CD4-positive, alpha-beta T cell treated with Interferon gamma for 1 hour (primary cell): ENCODE measurements at places on chromosomes 1 and 21.
A peak's percentile ranks its signal among the peaks of the same experiment; 100 is the strongest.

DNA sequence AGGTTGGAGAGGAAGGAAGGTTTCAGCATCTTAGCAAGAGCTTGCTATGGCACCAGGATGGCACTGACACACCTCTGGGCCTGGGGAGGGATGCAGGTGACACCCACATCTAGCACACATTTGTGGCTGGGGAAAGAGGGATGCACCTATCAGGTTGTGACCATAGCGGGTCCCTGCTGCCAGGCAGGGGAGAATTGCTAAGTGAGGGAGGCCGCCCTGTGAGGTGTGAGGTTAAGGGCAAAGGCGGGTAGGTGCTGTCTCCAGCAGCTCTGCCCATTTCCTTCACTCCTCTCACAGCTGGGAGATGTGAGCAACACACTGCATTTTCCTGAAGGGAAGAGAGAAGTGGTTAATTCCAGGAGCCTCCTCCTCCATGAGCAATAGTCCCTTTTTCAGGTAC, 83.2 kb upstream of the TLR5 start:
- DNase-seq: no peak

- DNase-seq: no peak
These were observed 411.8 kb upstream of the DAB1 start for GRCh38 chr1:57835620-57836019.

- no peak for DNase-seq
These were observed 60.5 kb downstream of the GLIS1 start for GRCh38 chr1:53678507-53678906.

DNA sequence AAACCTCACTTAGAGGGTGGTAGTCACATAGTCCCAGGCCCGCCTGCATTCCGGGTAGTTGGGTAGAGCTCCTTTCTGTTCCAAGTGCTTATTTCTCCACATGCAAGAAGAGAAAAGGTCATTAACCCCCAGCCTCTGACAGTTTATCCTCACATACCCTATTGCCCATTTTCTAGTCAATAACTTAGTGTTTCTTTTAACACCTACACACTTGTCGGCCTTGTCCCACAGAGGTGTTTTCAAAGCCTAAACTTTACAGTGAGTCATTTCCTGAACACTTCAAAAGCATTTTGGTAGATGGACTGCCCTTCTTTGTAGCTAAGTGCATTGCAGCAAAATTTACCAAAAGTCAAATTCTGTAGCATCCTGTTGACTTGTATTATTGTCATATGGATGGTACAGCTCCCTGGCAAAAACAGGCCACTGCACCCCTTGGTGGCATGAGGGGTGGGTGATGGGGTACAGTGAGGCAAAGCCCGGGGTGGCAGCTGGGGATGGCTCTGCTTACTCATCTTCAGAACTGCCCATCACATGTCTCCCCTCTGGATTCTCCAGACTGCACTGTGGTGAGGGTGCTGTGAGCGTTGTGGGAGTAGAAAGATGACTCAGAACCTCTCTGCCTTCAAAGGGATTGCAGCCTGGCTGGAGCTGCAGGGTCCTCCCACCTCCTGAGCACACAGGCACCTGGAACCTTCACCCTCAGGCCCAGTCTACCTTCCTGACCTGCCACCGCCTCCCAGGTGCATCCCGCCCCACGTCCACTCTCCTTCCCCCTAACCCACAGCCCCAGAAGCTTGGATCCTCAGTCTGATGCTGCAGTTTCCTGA, 45.8 kb upstream of the DMRTB1 start:
- DNase-seq: peak; percentile 20

GRCh38 chr1:45479039-45479748, 11.8 kb downstream of the TESK2 start:
- no peak for DNase-seq

- DNase-seq: no peak
These were observed 82.4 kb downstream of the FAF1 start for GRCh38 chr1:50877641-50878040.

GRCh38 chr1:158146739-158147138, 34.0 kb upstream of the CD1D start:
- DNase-seq: no peak

DNA sequence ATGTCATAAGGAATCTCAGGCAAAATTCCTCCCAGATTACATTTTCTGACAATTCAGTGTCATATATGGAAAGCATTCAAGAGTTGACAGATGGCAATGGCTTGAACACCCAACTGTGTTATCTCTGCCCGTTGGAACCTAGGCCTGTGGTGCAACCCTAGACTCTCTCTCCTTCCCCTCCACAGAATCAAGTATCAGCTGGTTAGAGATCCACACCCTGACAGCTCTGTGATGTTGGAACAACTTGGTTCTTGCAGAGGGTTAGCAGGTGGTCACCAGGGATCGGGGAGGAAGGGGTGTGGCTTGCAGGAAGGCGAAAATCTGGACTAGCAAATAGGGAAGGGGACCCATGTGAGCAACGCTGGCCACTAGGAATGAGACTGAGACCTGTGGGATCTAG, 26.3 kb downstream of the PCSK9 start:
- DNase-seq: no peak

DNA sequence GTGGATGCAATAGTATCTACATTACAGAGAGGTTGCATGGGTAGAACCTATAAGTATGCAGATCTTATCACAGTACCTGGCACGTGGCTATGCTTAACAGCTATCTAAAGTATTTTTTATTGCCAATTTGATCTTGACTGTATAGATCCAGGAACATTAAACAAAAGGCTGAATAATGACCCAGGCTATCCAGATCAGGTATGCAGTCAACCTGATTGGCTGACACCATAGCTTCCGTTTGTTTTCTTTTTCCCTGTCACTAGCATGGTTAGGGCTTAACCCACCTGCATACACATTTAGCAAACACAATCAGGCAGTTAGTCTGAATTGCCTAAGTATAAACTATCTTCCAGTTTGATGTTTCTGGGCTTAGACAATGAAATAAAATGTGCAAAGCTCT, 264.9 kb upstream of the PLXNA2 start:
- no peak for DNase-seq

GRCh38 chr1:204376465-204376864, 16.7 kb upstream of the PLEKHA6 start:
- no peak for DNase-seq

GRCh38 chr1:30684881-30685795, 38.2 kb downstream of the MATN1 start:
- DNase-seq: peak; percentile 11

DNA sequence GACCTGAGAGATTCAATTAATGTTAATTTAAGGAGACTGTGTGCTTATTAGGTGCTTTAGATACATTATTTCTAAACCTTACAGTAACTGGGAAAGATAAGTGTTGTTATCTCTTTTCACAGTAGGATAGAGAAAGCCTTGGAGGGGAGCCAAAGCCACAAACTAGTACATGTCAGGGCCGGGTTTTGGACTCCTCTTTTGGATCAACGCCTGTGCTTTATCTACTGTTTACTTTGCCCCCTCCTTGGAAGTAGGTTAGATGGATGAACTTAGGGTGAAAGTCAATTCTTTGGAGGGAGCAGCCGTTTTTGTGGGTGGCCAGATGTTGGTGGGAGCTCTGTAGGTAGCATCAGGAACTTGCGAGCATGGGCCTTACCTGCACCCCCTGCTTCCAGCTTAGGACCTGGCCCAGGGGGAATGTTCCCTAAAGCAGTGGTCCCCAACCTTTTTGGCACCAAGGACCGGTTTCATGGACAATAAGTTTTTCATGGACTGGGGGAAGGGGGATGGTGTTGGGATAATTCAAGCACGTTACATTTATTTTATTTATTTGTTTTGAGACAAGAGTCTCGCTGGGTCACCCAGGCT, 1.7 kb downstream of the HHAT start:
- no peak for DNase-seq

DNA sequence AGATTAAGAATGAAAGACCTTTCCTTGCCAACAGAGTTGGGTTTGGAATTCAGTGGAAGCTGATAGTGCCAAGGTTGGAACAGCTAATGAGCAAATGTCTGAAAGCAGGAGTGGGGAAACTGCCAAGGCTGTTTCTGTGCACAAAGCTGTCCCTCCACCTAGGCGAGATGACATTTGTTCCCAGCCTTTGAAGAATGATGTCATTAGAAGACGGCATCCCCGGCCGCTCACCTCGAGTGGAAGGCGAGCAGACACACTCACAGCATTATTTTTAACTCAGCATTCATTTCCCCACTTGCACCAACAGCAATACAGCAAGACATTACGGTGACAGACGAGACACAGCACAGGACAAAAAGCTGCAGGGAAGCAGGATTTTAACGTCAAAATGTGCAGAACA, 463.9 kb downstream of the PCP4 start:
- no peak for DNase-seq

DNA sequence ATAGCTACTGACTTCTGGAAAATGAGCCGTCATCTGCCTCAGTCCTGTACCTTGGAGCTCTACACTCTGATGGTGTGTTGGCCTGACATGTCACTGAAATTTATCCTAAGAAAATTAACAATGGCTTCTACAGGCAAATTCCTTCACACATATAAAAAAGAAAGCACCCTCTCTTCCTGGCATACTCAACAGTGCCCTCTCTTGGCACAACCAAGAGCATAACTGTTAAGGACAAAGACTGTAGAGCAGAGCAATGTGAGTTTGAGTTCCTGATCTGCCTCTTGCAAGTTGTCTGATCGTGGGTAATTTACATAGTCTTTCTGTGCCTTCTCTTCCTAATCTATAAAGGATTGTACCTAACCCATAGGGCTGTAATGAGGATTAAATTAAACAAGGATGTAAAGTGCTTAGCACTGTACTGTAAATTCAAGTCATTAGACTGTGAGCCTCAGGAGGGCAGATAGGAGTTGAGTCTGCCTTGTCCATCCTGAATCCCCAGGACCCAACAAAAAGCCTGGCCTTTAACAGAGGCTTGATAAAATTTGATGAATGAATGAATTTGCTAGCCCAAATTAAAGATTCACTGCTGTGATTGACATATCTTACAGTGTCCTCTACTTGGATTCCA, 83.5 kb downstream of the SYF2 start:
- peak; percentile 16 for DNase-seq

GRCh38 chr1:211324992-211325775, 1.4 kb upstream of the TRAF5 start:
- no peak for DNase-seq

GRCh38 chr1:54811066-54811465, 9.9 kb upstream of the TTC22 start:
- DNase-seq: no peak

DNA sequence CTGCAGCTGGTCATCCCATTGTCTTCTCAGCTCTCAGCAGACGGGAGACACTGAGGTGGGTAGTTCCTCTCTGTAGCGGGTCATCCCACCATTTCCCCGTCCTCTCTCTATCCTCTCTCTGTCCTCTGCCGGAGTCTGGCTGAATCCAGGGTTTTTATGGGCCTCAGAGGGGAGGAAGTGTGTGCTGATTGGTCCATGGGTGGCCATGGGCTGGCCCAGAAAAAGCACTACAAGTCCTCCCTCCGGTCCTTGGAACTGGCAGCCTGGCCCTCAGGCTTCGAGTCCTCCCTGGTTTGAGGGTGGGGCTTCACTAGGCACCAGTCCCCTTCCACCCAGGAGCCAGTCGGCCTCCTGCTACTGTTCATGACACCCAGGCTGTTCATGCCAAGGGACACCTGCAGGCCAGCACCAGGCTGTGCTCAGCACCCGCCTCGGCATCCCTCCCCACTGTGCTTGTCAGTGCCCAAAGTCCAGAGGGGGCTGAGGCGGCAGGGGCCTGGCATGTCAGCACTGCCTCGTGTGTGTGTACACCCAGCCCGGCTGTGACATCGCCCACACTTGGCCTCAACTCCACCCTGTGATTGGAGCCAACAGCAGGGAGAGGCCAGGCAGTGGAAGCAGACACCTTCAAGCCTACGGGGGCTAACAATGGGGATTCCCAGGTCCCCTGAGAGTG, 23.0 kb upstream of the LRRC8C start:
- DNase-seq: peak; percentile 21

DNA sequence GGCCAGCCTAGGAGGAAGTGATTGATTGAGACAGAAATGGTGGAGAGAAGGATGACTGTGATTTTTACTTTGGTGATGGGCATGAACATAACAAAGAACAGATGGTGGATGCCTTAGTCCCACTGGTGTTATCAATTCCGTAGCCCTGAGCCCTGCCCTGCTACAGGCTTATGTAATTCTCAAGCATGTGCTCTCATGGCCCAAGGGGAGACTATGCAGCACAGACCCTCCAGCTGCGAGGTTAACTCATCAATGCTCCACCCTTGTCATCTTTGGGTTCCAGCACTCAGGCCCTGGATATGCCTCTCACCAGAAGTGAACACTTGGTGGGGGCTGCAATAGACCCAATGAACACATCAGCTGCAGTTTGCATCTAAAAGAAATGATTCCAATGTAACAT, 62.7 kb upstream of the LRRC8D start:
- DNase-seq: no peak

GRCh38 chr1:156705321-156705917, at the start of gene CRABP2:
Gene CRABP2, minus strand, starts transcription at chr1:156705583. Its CDS starts 137 bp downstream, at chr1:156705446.
- DNase-seq: peak; percentile 23

DNA sequence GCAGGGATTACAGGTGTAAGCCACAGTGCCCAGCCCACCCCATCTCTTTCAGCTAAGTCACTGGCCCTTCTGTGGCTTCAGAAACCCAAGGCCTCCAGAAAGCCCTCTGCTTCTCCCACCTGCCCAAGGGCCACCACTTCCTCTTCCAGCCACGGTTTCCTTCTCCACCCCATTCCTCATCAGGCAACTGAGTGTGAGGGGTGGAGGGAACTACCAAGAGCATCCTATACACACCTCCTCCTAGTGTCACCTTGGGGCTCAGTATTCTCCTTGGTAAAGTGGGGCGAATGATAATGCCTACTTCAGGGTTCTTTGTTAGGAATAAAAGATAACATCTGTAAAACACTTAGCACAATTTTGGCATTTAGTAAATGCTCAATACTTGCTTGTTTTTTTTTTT, 30.0 kb downstream of the KNCN start:
- no peak for DNase-seq

- DNase-seq: no peak
These were observed 103.4 kb downstream of the ROR1 start for GRCh38 chr1:63877021-63877767.

GRCh38 chr21:37551331-37551992, 184.9 kb downstream of the DYRK1A start:
- DNase-seq: no peak

GRCh38 chr1:217620814-217621213, 10.1 kb downstream of the GPATCH2 start:
- no peak for DNase-seq

- no peak for DNase-seq
These were observed 54.0 kb downstream of the RUNX3 start for GRCh38 chr1:24875991-24876506.

- no peak for DNase-seq
These were observed 40.7 kb upstream of the PDE4B start for GRCh38 chr1:65751961-65752360.

DNA sequence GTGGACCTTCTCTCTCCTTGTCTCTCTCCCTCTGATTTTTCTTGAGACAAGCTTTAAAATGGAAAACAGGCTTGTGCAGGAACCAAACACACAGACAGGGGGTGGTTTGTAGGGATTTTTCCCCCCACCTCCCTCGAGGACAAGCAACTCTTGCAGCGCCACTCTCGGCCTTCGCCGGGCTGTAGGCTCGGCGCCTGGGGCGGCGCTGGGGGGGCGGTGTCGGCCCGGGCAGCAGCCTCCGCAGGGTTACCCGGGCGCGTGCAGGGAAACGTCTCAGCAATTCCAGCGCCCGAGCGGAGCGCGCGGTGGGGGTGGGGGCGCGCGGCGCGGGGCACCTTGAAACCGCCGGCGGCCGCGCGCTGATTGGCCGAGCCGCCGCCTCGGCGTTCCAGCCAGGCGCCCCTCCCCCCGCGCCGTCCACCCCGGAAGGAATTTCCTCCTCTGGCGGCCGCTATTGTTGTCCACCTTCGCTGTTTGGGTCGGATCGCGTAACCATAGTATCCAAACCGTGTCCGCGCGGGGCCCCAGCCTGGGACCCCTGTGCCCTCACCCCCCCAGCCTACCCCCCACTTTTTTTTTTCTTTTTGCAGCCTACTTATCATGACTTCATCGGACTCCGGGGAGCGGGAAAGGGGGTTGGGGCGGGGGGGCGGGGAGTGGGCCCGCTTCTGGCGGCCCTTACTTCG, 59.8 kb upstream of the ACOT11 start:
- DNase-seq: peak; percentile 79
